ENCODE measurements at places on chromosomes 16 and 17.
A peak's percentile ranks its signal among the peaks of the same experiment; 100 is the strongest.

DNA sequence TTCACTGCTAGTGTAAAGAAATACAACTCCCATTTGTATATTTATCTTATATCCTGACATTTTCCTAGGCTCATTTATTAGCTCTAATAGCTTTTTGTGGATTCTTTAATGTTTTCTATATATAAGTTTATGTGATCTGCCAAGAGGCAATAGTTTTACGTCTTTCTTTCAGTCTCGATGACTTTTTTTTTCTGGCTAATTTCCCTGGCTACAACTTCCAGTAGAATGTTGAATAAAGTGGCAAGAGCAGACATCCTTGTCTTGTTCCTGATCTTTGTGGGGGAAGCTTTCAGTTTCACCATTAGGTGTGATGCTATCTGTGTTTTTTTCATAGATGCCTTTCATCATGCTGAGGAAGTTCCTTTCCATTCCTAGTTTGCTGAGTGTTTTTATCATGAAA, 43.9 kb upstream of the ABCA3 start:
- DNase-seq, result no peak

DNA sequence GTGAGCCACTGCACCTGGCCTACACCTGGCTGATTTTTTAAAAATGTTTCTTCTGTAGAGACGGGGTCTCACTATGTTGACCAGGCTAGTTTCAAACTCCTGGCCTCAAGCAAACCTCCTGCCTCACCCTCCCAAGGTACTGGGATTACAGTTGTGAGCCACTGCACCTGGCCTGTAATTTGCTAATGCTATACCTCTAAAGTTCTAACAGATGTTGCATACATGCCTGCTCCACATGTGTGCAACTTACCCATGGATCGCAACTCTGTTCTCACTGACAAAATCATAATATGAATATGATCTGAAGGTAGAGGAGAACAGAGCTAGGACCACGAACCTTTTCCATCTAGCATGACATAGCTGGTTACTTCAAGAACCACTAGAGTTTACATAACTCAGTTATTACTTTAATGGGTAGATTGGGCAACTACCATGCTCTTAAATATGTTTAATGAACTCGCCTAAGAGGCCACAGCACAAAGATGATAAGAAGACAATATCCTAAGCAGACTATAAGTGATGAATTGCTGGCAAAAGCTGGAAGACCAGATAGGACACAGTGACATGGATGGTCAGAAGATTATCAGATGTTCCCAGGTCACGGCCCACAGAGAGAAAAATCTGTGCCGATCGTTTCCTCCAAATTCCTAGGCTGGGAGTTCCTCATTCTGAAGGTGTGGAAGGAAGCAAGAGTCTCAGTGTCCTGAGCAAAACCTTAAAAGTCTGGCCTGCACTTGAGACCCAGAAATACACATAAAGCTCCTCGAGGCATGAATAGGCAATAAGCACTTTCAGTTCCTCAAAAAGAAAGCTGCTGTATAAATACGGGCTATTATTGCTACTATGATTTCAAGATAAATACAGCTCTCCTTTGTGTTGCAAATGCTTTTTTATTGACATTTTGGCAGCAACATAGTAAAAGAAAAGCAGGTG, 53.6 kb upstream of the ICAM2 start:
- no peak for DNase-seq

DNA sequence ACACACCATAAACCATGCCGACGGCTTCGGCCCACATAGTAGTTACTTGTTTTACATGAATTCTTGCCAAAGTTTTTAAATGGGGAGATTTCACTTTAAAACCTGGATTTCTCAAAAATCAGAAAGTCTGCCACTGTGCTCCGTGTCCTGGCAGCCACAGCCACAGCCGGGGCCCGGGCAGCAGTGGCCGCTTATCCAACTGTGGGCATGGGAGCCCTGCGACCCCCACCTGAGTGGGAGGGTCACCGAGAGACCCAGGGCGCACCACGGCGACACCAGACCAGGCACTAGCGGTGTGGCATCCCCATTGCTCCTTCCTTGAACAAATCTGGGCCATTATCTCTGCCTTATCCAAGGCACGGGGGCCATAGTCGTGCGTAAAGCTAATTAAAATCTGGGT, 30.0 kb downstream of the ZNF469 start:
- no peak for DNase-seq

GRCh38 chr16:66560107-66560506, 6.1 kb upstream of the CMTM1 start:
- DNase-seq, result no peak

- DNase-seq, result no peak
These were observed 13.6 kb downstream of the G6PC3 start for GRCh38 chr17:44084131-44084538.

GRCh38 chr17:5950878-5951277, 119.3 kb upstream of the WSCD1 start:
- DNase-seq, result no peak

DNA sequence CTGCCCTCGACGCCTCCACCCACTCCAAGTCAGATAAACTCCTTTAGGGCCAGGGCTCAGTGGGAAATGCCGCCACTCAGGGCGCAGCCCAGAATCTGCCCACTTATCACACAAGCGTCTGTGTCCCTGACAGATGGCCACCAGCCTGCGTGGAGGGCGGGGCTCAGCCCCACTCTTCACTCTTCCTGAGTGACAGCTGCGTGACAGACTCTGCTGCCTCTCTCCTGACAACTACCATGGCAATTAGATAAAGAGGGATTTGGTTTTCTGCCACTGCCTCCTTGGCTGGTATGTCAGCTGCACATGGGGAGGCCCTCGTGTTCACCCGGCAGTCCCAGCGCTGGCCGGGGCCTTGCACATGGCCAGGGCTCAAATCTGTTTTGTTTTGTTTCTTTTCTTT, 96.2 kb downstream of the RTN4RL1 start:
- no peak for DNase-seq

- DNase-seq, result peak; percentile 33
These were observed 459.8 kb downstream of the PMP22 start for GRCh38 chr17:14805348-14805747.

- peak; percentile 6 for DNase-seq
These were observed 30.3 kb upstream of the MYO15B start for GRCh38 chr17:75557075-75557851.

GRCh38 chr16:65306722-65307121, 184.9 kb upstream of the CDH11 start:
- no peak for DNase-seq

DNA sequence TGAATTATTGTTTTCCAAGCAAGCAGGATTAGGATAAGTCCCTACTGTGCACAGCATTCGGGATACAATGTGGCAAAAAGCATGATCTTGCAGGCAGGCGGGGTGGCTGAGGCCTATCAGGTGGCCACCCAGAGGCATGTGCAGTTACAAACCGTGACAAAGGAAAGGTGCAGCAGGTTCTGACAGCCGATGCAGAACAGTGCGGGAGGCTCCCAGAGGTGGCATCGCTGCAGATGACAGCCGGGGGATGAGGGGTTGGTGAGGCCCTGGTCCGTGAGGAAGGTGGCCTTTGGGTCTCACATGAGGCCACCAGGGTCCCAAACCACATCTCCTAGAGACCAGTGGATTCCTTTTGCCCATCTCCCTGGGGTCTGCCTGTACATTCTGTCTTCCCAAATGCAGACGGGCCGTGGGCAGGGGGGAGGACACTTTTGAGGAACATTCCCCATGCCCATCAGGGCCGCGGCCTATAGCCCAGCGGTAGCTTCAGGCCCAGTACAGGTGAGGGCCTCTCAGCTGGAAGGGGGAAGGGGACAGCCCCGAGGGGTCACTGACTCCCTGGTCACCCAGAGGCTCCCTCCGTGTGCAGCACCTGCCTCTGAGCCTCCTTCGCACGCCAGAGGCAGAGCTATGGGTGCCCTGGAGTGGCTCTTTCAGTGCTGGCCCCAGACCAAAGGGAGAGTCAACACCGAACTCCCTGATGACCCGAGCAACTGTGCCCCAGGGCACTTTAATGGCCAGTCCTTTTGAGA, 85.1 kb downstream of the SOCS1 start:
- no peak for DNase-seq

DNA sequence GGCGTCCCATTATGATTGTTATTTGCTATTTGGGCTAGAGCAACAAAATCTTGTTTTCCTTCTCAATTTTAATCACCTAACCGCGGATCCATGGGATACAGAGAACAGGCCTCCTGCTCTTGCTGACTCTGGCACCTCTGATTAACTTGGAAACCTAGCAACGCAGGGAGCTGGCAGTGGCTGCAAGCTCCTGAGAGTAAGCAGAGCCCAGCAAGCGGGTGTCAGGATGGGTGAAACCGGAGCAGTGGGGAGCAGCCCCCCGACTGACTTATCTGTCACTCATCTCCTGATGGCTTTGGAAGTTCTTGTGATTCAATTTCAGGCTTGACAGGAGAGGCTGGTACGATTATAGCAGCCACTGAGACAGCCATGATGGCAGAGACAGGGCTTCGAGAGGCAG, 45.5 kb upstream of the CDC42EP4 start:
- DNase-seq, result no peak

GRCh38 chr17:8991514-8992285, 26.2 kb upstream of the PIK3R5 start:
- DNase-seq, result peak; percentile 71

DNA sequence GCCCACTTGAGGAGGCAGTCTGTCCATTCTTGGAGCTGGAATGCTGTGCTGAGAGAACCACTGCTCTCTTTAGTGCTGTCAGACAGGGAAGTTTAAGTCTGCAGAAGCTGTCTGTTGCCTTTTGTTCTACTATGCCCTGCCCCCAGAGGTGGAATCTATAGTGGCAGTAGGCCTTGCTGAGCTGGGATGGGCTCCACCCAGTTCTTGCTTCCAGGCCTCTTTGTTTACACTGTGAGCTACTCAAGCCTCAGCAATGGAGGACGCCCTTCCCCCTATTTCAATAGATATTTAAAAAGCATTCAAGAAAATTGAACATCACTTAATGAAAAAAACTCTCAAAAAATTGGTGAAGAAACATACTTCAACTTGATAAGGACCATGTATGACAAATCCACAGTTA, 313.5 kb downstream of the PHKB start:
- DNase-seq, result peak; percentile 59

DNA sequence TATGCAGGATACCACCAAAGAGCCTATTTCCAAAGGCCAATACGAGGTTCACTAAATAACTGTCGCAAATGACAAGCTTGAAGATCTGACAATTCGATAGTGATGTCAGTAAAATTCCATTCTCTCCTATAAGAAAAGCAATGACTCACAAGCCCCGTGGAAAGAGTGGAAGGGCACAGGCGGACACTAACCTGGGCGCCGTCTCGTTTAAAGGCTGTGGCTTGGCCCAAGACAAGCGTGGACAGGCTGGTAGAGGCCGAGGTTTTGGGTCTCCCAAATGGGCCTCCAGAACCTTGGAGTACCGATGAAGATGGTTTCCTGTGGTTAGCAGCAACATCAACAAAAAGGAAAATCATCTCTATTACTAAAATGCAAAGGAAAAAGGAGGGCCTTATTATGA, 16.5 kb upstream of the SLC38A8 start:
- DNase-seq, result peak; percentile 11

- DNase-seq, result peak; percentile 51
These were observed 26.0 kb upstream of the PRKCA start for GRCh38 chr17:66276328-66276937.

DNA sequence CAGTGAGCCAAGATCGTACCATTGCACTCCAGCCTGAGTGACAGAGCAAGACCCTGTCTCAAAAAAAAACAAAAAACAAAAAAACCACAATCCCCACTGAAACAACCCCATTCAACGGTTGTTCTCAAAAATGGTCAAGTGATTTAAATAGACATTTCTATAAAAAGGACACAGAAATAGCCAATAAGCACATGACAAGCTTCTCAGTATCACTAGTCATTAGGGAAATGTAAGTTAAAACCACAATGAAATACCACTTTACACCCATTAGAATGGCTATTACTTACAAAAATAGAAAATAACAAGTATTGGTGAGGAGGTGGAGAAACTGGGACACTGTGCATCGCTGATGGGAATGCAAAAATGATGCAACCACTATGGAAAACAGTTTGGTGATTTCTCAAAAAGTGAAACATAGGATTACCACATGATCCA, 26.6 kb upstream of the MYLK3 start:
- DNase-seq, result no peak

DNA sequence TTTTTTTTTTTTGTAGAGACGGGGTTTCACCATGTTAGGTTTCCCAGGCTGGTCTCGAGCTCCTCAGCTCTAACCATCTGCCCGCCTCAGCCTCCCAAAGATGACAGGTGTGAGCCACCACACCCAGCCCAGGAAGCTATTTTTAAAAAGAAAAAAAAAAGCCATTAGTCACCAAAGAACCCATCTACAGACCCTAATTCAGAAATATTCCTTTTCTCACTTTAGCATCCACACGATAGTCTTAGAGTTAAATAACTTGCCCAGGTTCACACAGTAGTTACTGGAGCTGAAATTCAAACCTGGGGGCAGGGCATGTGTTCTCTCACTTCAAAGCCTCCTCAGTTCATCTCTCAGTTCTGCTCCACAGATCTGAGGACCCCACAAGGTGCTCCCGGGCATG, 70.3 kb upstream of the NOL11 start:
- no peak for DNase-seq

- DNase-seq, result no peak
These were observed 63.0 kb upstream of the CES5A start for GRCh38 chr16:55938126-55938525.

DNA sequence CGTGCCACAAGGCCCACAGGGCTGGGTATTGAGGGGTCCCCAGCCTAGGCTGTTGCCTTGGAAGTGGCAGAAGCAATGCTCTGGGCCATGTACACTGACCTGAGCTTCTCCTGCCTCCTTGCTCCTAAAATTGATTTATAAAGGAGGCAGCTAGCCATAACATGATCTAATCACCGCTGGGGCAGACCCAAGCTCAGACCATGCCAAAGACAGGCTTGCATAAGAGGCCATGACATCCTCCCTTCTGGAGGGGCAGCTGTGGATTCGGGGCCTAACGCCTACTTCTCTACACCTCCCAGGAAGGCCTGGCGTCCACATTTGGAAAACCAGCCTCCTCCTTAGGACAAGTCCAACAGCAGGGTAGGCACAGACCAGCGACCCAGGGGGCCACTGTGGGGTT, 12.3 kb downstream of the HSD11B2 start:
- peak; percentile 57 for DNase-seq

Measured in cardiac fibroblast (primary cell).